Left renal cortex interstitium (tissue), 4 donors: ENCODE measurements at places on chromosomes 7 and 10. TPM values are rescaled to one million over a fixed set of nuclear protein-coding genes. Genes with fewer than 3 reads are reported as not detected.

GRCh38 chr7:90824386-90825307 is 228.5 kb downstream of the CDK14 start:
- DNase-seq: no peak

DNA sequence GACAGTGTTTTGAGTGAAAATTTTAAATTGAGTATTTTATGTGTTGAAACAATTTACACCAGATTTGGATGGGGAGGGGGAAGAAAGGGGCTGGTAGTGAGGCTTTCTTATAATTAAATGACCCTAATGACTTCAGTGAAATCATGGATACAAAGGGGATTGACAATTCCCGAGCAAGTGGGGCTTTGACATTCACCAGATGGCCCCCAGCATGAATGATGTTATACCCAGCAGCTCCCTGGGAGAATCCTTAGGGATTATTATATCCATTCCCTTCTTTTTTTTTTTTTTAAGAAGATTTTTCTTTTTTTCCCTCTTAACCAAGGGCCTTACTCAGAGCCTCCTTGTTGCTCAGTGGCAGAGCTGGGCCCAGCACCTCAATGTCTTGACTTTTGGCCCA is 17.9 kb downstream of the PLPP4 start:
- no peak for DNase-seq

- DNase-seq: no peak
These were observed 29.4 kb upstream of the HNRNPH3 start for GRCh38 chr10:68302503-68302823.

DNA sequence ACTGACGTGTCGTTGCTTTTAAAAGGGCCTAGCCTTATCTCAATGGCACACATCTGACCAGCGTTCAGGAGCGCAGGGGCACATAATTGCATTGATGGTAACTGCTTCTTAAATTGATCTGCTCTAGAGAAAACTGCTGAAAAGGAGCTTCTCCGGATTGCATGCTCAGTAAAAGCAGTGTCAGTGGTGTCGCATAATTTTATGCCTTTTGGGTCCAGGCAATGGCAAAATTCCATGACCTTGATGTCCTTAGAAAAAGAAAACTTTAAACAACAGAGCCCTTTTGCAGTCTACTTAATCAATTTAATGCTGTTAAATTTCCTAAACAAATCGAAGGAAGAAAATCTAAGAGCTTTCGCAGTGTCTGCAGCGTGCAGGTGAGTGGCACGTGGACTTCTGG is 75.7 kb downstream of the PTPRE start:
- no peak for DNase-seq

GRCh38 chr7:77216181-77216845 is 16.7 kb upstream of the FGL2 start:
- no peak for DNase-seq

DNA sequence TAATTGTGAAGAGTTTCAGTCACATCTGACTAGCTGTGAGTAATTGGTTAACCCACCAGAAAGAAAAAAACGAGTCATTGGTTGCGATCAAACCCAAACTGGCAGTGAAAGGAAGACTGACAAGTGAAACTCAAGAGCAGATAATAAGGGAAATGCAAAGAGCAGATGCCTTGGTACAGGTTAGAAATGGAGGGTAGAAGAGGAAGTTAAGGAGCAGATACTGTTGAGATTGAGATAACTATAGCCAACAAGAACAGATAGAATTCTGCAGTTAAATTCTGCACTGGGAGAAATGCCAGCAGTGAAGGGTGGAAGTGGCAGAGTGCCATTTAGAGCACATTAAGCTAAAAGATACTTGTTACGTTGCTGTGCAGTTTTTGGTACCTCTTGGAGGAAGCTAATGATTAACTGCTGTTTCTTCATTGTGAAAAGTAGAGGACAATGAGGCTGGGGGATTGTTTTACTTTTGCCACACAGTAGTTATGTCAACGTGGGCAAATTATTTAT is 65.8 kb downstream of the CDK13 start:
- no peak for DNase-seq

GRCh38 chr7:98234429-98235147 is 17.4 kb downstream of the TECPR1 start:
- no peak for DNase-seq

- no peak for DNase-seq
These were observed 125.4 kb downstream of the ZFAND4 start for GRCh38 chr10:45547207-45547606.

DNA sequence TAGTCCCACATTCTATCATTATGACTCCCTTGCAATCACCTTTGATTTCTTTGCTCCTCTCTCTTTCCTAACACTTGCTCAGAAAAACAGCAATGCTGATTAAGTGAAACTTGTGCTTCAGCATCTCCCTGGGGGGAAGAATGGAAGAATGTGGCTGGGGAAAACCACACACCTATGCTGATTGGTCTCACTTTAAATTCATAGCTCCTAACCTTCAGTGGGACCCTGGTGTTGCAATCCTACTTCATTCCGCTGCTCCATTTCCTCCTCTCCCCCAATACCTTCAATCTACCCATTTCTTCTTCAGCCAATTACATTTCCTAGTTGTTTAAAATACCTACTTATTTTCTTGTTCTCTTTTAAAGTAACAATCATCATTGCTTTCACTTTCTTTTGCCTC is 1166.7 kb upstream of the C7orf33 start:
- DNase-seq: no peak

GRCh38 chr10:4353964-4354363 is 472.0 kb upstream of the AKR1E2 start:
- DNase-seq: no peak

DNA sequence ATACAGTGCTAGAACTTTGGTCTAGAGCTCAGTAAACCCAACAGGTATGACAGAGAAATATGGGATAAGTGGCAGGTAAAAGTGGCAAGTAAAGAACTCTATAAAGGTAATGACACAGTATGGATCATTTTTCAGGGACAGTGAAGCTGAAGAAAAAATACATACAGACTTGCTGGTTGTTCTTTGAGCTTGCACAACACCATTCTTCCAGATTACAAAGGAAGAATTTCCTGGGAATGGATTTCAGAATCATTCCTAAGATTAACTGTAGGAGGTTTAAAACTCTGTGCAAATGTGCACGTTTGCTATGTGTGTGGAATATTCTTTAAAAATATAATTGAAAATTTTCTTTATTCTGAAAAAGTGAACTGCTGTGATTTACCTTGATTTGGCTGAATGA is 36.0 kb downstream of the PHF14 start:
- no peak for DNase-seq

DNA sequence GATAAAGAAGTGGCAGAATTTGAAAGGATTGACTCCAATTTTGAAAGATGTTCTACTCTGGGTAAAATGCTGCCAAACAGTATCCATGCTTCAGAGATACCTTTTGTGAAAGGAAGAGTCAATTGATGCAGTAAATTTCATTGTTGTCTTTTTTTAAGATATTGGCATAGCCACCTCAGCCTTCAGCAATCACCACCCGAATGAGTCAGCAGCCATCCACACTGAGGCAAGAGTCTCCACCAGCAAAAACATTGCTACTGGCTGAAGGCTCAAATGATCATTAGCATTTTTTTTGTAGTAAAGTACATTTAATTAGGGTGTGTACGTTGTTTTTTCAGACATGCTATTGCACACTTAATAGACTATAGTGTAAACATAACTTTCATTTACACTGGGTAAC is 31.7 kb upstream of the CYP26C1 start:
- no peak for DNase-seq

GRCh38 chr7:139871820-139872219 is 42.8 kb downstream of the TBXAS1 start:
- DNase-seq: no peak

Gene FAM204A
- polyA plus RNA-seq: 76.1 TPM
